ENCODE measurements at places on chromosomes 2 and 18. TPM values are rescaled to one million over a fixed set of nuclear protein-coding genes. Genes with fewer than 3 reads are reported as not detected.

The ZNF396 gene
- 0.53 TPM for total RNA-seq

The MTIF2 gene
- total RNA-seq: 36.0 TPM

The KATNAL2 gene
- total RNA-seq: 0.33 TPM

The LYG2 gene
- total RNA-seq: not detected

The AQP12A gene
- not detected for total RNA-seq

The DSG1 gene
- total RNA-seq: not detected

The CFC1 gene
- not detected for total RNA-seq

The UNC80 gene
- not detected for total RNA-seq

The RUFY4 gene
- not detected for total RNA-seq

The RIF1 gene
- 40.7 TPM for total RNA-seq

- DNase-seq: no peak
Observed at GRCh38 chr2:237412988-237413776, 782 bp downstream of the COL6A3 start.

DNA sequence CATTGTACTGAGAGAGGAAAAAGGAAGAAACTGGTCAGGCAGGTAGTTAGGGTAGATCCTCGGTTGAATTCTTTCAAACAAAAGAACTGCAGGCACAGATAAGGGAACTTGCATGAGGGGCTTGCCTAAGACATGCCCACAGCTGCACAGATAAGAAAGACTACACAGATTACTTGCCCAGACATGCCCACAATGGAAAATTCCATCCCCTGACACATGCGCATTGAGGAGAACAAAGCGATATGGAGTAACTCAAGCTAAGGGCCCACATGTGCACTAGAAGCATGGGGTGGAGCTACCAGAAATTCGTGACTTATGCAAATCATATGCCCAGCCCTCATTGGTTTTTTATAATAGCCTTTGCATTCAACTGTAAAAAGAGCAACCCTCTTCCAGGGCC lies 181.3 kb upstream of the ZNF521 start:
- no peak for DNase-seq

DNA sequence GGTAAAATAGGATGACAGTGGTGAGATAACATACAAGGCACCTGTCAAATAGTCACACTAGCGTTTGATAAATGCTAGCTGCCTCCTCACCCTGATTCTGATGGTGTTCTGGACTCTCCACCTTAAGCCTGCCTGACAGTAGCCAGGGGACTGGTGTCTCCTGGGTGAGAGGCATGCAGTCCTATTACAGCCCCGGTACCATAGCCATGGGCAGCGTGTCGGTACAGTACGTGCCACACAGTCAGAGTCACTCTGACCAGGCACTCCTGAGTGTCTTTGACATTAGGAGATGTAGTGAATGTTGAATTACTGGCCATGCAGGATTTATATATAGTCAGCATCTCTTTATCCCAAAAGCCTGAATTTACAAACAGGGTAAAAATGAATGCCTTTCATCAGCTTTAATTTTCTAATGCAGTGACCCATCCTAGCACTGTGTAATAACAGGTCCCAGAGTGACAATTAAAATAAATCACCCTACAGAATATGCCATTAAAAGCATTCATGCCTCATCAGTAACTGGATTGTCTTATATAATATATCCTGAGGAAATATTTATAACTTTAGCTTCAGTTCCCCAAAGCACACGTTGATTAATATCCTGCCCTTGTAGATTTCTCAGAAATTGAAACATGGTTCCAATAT lies 760.3 kb upstream of the SOX11 start:
- no peak for DNase-seq

- no peak for DNase-seq
Observed at GRCh38 chr2:10326151-10326616, 23.5 kb downstream of the HPCAL1 start.

DNA sequence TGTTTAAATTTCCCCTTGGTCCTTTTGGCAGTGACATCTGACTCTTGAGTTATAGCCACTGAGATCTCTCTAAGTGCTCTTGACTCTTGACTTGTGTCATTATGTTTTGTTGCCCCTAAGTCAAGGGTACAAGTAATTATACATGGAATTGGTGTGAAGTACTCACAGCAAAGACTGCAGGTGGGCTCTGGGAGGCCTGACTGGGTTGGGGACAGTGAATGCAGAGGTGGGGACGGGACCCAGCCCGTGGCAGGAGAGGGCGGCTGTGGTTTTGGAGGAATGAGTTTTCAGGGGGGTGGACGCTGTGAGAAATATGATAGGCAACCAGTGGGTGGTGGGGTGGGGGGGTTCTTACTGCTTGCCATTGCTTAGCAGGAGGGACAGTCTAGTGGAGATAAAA lies 97.8 kb downstream of the NCK2 start:
- no peak for DNase-seq

DNA sequence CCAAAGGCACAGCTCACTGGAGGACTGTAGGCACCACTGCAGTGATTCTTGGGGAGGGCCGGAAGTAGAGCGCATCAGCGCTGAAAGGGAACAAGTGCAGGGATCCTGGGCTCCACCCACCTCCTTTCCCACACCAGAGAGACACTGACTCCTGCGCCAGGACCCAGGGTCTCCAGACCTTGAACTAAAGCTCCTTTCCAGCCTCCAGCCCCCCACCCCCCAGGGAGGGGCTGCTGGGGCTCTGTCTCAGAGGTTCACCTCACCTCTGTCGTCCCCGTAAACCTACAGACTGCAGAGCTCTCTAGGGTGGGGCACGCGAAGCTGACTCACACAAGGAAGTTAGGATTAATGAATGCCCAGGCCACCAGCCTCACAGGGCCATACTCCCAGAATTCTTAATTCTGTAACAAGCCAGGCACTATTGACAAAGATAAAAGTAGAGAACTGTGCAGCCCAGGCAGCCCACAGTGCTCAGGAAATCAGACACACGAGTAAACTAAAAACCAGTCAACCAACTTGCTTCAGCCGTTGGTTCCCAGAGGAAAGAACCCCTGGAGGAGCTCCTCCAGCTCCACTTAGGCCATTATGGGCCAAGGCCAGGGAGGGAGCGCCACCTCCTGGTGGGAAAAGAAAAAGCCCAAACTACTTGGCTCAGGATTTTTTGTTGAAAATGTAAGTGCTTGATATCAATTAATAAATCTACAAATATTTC lies 45.1 kb upstream of the ACAA2 start:
- peak; percentile 22 for DNase-seq

DNA sequence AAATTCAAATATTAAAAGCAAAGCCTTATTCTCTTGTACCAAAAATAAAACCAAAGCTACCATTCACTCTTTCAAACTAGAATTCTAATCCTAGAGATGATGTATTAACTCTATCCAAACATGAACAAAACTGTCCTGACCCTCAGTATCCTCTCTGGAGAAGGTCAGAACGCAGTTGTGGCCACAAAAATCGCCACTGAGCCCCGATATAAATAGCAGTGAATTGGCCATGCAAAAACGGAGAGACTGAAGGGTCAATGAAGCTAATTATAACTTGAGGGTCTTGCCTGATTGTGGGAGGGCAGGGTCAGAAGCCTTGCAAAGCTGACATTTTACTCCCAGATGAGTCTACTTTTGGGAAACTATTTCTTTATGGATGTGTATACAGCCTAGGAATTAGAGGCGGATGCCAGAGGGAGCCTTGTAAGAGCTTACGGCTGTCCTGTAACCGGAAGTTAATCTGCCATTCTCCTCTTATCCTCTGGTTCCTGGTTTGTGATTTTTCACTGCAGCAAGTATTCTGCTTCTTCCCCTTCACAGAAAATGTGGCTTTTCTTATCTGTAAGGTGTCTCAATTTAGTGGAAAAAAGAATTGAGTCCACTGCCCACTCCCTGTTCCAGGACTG lies 28.1 kb downstream of the CAVIN2 start:
- DNase-seq: no peak

DNA sequence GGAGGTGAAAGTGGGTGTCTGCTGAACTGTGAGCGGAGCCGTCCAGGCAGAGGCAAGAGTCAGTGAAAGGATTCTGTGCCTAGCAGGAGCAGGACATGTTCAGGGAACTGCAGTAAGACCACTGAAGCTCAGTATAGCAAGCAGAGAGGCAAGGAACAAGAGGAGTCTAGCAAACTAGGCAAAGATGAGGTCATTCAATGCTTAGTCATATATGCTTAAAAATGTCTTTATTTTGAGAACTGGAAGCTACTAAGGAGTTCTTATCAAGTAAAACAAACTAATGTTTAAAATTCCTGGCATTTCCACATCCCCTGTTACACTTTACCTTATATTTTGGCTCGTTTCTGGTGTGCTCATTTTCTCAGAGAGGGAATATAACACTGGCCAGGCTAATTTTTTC lies 913.4 kb downstream of the CBLN2 start:
- DNase-seq: no peak

DNA sequence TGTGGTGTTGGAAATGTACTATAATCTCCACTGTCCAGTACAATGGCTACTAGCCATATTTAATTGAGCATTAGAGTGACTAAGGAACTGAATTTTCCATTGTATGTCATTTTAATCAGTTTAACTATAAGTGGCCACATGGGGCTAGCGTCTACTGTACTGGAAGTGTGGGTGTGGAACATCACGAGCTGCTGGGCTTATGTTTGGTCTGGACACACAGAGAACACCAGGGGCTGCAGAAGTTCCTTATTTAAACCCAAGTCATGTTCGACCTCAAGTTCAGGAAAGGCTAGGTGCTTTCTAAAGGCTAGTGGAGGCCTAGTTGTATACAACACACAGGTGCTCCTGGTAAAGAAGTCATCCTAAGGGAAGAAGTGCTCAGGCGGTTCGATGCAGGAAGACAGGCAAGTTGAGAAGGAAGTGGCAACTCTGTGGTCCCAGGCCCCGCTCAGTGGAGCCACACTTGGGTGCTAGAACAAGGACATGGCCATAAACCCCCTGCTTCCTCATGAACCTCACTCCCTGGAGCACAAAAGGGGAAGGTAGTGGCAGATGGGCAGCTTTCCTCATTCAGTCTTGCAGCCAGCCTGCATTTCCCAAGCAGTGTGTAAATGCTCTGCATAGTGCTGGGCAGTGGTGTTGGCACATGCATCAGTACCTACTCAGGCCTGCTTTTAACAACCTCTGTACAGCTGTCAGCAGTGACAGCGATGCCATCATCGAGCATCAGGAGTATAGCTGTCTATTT lies 13.3 kb downstream of the LGALSL start:
- no peak for DNase-seq
